ENCODE measurements at places on chromosomes 11 and 22. TPM values are rescaled to one million over a fixed set of nuclear protein-coding genes. Genes with fewer than 3 reads are reported as not detected.

GRCh38 chr11:59186130-59186594 lies 14.2 kb downstream of the DTX4 start:
- DNase-seq: peak; percentile 72
- H3K4me1 ChIP-seq: no peaks in the 10 kb centered on the region
- no peak overlapping the region for H3K27ac ChIP-seq
- no peaks in the 10 kb centered on the region for H3K36me3 ChIP-seq

Gene OR51B5
- total RNA-seq: 0.30 TPM

- no peaks in the 10 kb centered on the region for H3K27me3 ChIP-seq
- no peaks in the 10 kb centered on the region for H3K4me1 ChIP-seq
- no peak overlapping the region for H3K4me3 ChIP-seq
- DNase-seq: no peak
Observed at GRCh38 chr11:115242982-115243381, 261.2 kb downstream of the CADM1 start.

DNA sequence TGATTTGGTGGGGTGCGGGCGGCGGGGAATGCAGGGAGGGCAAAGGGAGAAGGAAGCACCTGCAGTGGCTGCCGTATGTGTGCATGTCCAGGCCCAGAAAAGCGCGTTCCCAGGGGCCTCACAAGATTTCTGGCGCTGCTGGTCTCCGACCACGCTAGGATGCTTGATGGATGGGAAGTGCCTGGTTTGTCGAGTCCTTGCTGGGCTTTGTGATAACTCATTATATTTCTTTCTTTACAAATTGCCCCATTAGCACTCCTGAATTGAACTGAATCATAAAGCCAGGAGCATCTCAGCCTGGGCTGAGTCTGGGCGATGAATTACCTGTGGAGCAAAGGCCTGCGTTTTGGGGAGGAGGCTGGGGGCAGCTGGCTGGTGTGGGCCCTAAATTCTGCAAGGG lies 69.2 kb upstream of the LMO1 start:
- H3K27ac ChIP-seq: no peak overlapping the region
- H3K4me3 ChIP-seq: no peak overlapping the region
- peaks cover 6% of the 10 kb centered on the region for H3K27me3 ChIP-seq
- peaks cover 6% of the 10 kb centered on the region for H3K4me1 ChIP-seq
- no peak for DNase-seq

GRCh38 chr11:69968396-69969347 lies 109.4 kb upstream of the ANO1 start:
- DNase-seq: no peak
- peaks cover 17% of the 10 kb centered on the region for H3K4me1 ChIP-seq
- no peaks in the 10 kb centered on the region for H3K36me3 ChIP-seq
- peaks cover 6% of the 10 kb centered on the region for H3K27me3 ChIP-seq

Gene SIK2
- total RNA-seq: 9.4 TPM

DNA sequence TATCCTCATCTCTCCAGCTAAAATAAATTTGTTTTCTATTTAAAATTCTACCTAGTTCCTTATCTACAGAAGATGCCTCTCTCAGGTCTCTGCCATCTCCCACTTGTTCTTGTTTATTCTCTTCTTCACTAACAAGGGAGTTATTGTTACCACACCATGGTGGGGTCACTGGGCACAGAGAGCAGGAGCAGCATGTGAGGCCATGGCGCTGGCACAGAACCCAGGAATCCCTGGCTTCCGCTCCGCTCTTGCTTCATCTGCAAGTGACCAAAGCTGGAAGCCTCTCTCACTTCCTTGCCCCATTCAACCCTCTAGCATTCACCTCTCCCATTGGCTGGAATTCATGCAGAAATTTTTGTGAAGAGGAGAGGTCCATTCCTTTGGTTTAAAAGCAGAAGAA lies 190.7 kb upstream of the NCAM1 start:
- H3K4me3 ChIP-seq: no peak overlapping the region
- no peaks in the 10 kb centered on the region for H3K4me1 ChIP-seq
- H3K27ac ChIP-seq: no peak overlapping the region
- DNase-seq: no peak

Gene SLC22A8
- not detected for total RNA-seq

GRCh38 chr11:78386215-78386941 lies 31.2 kb downstream of the GAB2 start:
- H3K36me3 ChIP-seq: peaks cover 27% of the 10 kb centered on the region
- no peak overlapping the region for H3K4me3 ChIP-seq
- H3K27ac ChIP-seq: no peak overlapping the region
- H3K4me1 ChIP-seq: peaks cover 8% of the 10 kb centered on the region

DNA sequence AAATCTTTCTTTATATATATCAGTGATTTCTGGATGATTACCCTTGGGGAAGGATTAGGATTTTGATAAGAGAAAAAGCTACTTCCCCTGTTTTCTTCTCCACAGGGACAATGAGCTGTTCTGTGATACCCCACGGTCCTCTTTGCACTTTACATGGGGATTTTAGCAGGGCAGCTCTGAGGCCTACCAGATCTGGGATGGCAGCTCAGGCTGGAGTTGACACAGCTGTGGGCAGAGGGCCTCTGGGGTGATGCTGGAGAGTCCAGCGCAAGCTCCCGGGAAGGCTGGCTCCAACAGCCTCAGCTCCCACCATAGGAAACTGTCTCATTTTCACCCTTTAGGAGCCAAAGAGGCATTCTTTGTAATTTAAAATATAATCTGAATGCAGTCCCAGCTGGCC lies 383.8 kb upstream of the NARS2 start:
- no peaks in the 10 kb centered on the region for H3K36me3 ChIP-seq
- no peak overlapping the region for H3K27ac ChIP-seq
- H3K4me1 ChIP-seq: no peaks in the 10 kb centered on the region
- peaks cover 9% of the 10 kb centered on the region for H3K27me3 ChIP-seq

DNA sequence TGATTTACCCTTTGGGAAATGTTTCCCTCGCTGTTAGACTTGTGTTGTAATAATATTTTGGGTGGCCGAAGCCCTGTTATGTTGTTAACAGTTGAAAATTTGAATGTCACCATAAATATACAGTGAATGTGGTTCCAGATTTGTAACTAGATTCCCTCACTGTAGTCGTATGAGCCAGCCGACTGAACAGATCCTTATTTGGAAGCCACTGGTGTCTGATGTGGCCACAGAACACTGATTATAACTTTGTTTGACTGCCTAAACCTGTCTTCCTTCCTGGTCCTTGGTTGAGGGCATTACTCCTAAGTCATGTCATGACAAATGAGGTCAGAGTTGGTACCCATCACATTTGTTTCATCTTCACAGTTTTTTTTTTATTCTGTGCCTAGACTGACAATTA lies 45.4 kb downstream of the YAP1 start:
- no peak for DNase-seq
- no peaks in the 10 kb centered on the region for H3K36me3 ChIP-seq
- H3K27me3 ChIP-seq: no peaks in the 10 kb centered on the region
- no peaks in the 10 kb centered on the region for H3K4me1 ChIP-seq
- peak overlapping the region; percentile 27 for H3K27ac ChIP-seq

- no peak overlapping the region for H3K27ac ChIP-seq
- H3K27me3 ChIP-seq: no peaks in the 10 kb centered on the region
- H3K4me1 ChIP-seq: peaks cover 7% of the 10 kb centered on the region
- no peak overlapping the region for H3K4me3 ChIP-seq
- H3K36me3 ChIP-seq: no peaks in the 10 kb centered on the region
- DNase-seq: no peak
Observed at GRCh38 chr11:8720352-8720751, 37.8 kb downstream of the RPL27A start.

DNA sequence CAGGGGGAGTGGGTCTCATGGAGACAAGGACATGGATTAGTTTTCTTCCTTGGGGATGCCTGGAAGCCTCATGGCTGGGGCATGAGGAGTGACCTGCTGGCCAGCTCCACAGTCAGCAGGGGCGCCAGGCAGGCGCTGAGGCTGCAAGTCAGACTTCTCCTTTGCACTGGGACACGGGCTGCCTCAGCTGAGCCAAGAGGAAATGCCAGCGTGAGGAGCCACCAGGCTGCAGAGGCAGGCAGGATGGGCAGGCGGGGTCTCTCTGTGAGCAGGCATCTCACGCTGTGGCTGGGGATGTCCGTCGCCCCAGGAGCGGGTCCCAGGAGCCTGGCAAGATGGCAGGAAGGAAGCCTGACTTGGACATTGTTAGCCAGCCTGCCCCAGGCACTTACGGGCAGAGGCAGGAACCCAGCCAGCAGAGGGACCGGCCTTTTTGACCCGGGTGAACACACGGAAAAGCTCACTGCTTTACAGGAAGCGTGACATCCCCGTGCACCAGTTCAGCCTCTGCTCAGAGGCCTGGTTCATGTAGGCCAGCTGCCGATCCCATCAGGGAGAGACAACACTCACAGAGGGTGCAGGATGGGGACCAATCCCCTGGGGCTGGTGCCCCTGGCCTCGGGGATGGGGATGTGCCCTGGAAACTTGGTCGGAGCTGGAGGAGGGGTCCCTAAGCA lies 10.2 kb downstream of the GNB1L start:
- H3K36me3 ChIP-seq: no peaks in the 10 kb centered on the region
- peak overlapping the region; percentile 39 for H3K4me3 ChIP-seq

DNA sequence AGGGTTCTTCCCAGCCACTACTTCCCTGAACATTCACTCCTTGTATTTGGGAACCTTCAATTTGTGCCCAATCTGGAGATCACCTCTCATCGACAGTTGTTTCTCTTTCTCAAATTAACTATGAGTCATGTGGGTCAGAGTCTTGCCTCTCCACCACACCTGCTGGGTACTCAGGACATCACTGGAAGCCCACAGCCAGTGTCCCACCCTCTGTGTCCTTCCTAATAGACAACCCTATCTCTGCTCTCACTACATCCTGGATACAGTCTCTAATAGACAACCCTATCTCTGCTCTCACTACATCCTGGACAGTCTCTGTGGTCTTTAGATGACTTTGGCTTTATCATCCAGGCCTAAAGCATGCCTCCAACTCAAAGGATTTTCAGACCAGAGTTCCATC lies 70.1 kb downstream of the ARL14EP start:
- no peak overlapping the region for H3K4me3 ChIP-seq
- DNase-seq: no peak
- H3K27me3 ChIP-seq: no peaks in the 10 kb centered on the region
- H3K27ac ChIP-seq: no peak overlapping the region
- no peaks in the 10 kb centered on the region for H3K4me1 ChIP-seq

DNA sequence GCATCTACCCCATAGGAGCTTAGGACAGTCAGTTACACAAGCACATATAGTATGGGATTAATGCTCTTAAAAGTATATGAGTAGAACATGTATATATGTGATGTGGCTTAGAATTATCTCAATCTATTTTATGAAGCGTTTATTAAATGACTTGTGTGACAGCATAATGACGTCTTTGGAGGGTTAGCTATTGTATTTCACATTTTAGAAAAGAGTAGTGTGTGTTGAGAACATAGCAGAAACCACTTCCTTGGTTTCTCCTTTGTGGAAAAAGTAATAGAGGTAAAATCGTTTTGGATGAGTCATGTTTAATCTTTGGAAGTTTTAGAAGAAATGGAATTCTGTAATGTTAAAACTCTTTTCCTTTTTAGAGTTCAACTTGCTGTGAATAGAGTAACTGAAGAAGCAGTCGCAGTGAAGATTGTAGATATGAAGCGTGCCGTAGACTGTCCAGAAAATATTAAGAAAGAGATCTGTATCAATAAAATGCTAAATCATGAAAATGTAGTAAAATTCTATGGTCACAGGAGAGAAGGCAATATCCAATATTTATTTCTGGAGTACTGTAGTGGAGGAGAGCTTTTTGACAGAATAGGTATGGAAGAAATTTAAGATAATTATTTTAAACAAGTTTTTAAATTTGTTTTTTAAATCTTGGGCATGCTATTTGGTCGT lies 2.4 kb downstream of the CHEK1 start:
- peaks cover 28% of the 10 kb centered on the region for H3K4me1 ChIP-seq
- no peak for DNase-seq
- H3K27ac ChIP-seq: peak overlapping the region; percentile 90
- no peaks in the 10 kb centered on the region for H3K27me3 ChIP-seq
- peaks cover 28% of the 10 kb centered on the region for H3K36me3 ChIP-seq
- peak overlapping the region; percentile 100 for H3K4me3 ChIP-seq

DNA sequence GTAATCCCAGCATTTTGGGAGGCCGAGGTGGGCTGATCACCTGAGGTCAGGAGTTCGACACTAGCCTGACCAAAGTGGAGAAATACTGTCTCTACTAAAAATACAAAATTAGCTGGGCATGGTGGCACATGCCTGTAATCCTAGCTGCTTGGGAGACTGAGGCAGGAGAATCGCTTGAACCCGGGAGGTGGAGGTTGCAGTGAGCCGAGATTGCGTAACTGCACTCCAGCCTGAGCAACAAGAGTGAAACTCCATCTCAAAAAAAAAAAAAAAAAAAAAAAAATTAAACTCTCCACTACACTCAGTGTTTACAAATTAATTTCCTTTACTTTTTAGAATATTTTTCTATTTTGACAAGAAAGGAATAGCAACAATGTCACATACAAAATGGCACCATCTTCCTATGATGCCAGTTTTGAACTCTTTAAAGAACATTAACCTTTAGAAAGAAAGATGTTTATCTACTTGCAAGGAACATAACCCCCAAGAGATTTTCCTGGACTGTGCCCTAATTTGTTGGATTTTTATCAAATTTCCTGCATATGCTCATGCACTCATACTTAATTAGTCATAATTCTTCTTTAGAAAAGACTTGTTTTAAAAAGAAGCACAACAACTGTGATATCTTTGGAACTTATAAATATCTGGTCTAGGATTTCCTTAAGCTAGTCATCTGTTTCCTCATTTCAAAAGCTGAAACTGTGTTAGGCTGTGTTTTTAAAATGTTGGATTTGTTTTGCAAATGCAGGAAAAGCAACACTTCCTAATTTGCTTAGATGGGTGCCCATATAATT lies 22.6 kb upstream of the HIPK3 start:
- H3K4me1 ChIP-seq: no peaks in the 10 kb centered on the region
- H3K27ac ChIP-seq: no peak overlapping the region
- no peak for DNase-seq

DNA sequence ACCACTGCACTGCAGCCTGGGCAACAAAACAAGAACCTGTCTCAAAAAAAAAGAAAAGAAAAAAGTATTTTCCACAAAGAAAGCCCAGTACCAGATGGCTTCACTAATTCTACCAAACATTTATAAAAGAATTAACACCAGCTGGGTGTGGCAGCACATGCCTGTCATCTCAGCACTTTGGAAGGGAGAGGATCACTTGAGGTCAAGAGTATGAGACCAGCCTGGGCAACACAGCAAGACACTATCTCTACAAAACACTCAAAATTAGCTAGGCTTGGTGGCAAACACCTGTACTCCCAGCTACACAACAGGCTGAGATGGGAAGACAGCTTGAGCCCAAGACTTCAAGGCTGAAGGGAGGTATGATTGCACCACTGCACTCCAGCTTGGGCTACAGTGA lies 20.1 kb downstream of the RSF1 start:
- H3K36me3 ChIP-seq: peaks cover 4% of the 10 kb centered on the region
- no peak for DNase-seq
- peaks cover 41% of the 10 kb centered on the region for H3K4me1 ChIP-seq
- H3K4me3 ChIP-seq: no peak overlapping the region

DNA sequence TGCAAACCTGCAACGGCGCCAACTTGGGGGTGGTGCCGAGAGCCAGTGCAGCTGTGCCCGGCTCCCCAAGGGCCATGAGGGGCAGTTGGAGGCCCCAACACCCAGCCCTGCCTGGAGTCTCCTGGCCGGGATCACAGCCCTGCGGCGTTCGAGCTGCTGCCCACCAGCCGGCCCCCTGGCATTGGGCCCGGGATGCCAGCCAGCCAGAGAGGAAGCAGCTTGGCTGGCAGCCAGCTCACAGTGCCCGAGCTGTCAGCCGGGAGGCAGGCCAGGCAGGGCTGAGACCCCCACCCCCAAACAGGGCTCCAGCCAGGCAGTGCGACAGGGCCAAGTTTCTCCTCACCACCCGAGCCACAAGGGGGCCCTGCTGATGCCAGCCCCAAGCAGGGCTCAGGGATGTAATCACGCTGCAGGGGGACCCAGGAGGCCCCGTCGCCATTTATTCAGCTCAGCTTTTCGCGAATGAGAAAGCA lies 26.0 kb upstream of the TCF20 start:
- DNase-seq: no peak
- no peak overlapping the region for H3K27ac ChIP-seq
